Activated T-helper 1 cell treated with Interleukin-2 at 50 U/mL for 16 hours (primary cell): ENCODE measurements at places on chromosomes 5 and 9.

DNA sequence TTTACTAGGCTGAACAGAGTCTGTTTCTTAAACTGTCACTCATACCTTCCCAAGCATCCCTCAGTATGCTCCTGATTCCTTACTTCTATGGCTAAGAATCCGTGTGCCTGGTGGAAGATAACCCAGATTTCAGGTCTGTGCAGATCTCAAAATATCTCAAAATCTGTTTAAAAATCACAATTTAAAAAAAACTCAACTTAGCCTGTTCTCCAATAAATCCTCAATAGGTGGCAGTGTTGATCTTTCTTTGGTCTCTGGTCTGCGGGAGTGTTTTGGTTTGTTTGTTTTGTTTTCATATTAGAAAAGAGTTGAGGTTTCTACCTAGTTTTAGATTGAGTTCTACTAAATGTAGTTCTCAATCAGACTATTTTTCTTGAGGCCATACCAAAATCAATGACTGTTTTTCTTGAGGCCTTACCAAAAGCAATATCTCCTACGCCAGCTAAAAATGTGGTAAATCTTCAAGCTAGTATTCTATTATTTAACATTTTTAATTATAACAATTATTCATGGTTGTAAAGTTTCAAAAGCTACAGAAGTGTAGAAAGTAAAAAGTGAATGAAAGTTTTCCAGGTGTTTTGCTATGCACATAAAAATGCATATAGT is 57.9 kb downstream of the TGFBR1 start:
- DNase-seq, result no peak

- no peak for DNase-seq
Measured at GRCh38 chr5:67305913-67306710, 109.5 kb upstream of the CD180 start.

- DNase-seq, result no peak
Measured at GRCh38 chr9:23596913-23597634, 229.0 kb downstream of the ELAVL2 start.

DNA sequence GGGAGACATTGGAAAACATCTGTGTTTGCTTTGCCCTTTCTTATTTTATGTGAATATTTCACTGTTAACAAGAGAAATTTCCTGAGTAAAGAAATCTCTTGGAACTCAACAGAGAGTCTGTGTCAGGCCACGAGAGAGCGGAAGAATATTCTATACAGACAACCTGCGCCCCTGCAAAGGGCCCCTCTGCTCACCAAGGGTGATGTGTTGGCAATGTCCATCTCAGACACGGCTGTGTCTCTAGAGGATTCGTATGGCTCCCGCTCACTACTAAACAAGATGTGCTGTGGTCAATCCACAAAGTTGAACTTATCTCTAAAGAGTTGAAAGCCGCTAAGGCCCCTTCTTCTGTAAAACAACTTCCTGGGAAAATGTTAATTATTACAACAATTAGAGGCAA is 241.0 kb upstream of the IRX1 start:
- DNase-seq, result no peak

GRCh38 chr5:149271716-149272563 is at the start of gene AFAP1L1:
Gene AFAP1L1, plus strand, starts transcription at chr5:149271859. Its CDS starts 110 bp downstream, at chr5:149271969.
- no peak for DNase-seq
